Activated T-helper 1 cell treated with anti-CD3 and anti-CD28 coated beads, Interleukin-2, amount 50 U/mL, for 16 hours (primary cell): ENCODE measurements at places on chromosomes 4 and X.

DNA sequence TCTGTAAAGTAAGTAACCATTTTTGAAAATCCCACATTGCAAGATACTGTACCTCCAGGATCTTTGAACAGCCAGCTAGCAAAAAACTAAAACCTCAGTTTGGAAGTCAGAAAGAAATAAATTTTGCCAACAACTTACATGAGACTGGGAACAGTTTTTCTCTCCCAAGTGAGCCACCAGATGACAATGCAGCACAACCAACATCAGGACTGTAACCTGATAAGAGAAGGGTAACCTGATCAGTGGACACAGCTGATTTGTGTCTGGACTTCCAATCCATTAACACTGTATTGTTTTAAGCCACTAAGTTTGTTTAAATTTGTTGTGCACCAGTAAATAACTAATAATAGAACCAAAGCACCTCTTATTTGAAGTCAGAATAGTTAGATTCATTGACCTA is 923.3 kb downstream of the FAT4 start:
- DNase-seq, result no peak

GRCh38 chr4:152462695-152463094 is 73.2 kb downstream of the FBXW7 start:
- DNase-seq, result no peak

- no peak for DNase-seq
Observed at GRCh38 chr4:7607156-7607910, 172.6 kb upstream of the PSAPL1 start.

DNA sequence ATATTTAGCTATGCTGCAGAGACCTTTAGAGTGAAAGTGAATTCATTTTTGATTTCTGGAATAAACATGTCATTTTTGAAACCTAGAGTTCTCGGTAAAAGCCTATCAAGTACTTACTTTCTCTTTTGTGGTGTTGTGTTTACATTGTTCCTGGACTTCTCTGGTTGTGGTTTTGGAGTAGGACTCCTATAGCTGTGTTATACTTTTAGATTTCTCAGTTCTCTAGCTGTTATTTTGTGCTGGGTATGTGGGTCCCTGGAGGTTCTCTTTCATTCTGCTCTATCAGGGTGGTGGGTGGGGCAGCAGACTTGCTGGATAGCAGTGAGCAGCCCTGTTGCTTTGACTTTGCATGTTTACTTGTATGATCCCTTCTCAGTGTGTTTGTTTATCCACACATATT is 25.6 kb upstream of the MSMO1 start:
- no peak for DNase-seq
